Activated naive CD4-positive, alpha-beta T cell (primary cell): ENCODE measurements at places on chromosomes 12 and 14.

DNA sequence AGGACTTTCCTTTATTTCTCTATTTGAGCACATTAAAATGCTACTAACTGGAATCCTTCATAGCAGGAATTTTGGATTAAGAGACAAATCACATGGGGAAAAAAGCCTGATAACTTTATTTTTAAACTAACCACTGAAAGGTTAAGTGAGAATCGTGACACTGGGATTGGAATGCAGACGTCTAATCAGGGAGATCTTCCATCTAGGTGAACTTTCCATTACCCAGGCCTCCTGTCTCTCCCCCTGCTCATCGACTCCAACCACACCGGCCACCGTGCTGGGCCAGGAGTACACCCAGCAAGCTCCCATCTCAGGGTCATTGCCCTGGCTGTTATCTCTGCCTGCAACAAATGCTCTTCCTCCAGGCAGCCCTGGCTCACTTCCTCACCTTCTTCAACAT is 19.0 kb downstream of the PTGER2 start:
- DNase-seq, result no peak

DNA sequence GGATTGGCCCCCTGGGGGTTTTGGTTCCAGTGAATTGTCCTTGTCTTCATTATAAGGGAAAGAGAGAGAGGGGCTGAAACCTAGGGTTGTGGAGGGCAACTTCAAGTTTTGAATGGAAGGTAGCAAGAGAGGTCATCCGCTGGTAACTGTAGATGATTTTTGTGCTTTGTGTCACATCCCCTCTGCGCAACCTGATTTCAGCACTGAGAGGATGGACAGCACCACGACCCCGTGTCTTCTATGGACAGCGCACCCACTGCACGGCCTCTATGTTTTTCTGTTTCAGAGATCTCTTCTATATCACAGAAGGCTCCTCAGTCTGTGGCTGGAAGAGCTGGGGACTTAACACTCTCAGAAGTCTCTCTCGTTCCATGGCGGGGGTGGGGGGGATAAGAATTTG is 127.0 kb upstream of the RPH3A start:
- DNase-seq, result no peak

- DNase-seq, result no peak
Measured at GRCh38 chr12:132196038-132196872, 52.0 kb downstream of the NOC4L start.

DNA sequence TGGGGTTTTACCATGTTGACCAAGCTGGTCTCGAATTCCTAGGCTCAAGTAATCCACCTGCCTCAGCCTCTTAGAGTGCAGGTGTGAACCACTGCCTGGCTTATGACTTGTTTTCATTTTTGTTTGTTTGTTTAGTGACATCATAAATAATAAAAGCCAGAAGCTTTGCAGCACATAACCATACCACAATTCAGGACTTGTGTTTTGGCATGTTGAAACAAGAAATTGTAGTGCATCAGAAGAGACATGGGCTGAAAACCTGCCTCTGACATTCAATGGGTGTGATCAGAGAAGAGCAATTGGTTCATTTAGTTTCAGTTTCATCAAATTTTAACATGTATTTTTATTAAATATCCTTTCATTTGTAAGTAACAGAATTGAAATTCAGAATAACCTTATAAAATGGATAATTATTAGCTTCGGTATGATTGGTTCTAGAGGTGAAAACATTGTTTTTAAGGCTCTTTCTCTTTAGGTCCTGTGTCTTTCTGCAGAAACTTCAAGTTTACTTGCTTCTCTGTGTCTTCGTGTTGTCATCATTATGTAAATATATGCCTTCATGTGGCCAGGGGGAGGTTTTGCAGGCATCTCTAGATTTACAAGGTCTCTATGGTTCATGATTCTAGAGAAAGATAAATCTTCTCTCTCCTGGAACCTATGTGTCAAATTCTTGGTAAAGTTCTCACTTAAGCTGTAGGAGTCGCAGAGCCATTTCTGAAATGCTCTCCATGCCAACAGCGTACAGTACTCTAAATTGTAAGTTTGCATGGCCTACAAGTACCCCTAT is 312.0 kb downstream of the KCNC2 start:
- DNase-seq, result no peak

- no peak for DNase-seq
Measured at GRCh38 chr14:81509838-81510452, 23.7 kb downstream of the SEL1L start.

- no peak for DNase-seq
Measured at GRCh38 chr14:23544511-23545447, 6.8 kb downstream of the ZFHX2 start.

DNA sequence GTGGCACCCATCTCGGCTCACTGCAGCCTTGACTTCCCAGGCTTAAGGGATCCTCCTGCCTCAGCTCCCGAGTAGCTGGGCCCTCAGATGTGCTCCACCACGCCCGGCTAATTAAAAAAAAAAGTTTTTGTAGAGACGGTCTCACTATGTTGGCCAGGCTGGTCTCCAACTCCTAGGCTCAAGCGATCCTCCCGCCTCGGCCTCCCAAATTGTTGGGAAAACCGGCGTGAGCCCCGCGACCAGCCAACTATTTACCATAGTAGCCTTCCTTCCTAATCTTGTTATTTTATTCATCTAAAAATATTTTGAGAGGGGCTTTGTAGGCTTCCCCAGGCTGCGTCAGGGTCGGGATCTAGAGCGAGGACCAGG is 25.4 kb upstream of the YY1 start:
- no peak for DNase-seq

DNA sequence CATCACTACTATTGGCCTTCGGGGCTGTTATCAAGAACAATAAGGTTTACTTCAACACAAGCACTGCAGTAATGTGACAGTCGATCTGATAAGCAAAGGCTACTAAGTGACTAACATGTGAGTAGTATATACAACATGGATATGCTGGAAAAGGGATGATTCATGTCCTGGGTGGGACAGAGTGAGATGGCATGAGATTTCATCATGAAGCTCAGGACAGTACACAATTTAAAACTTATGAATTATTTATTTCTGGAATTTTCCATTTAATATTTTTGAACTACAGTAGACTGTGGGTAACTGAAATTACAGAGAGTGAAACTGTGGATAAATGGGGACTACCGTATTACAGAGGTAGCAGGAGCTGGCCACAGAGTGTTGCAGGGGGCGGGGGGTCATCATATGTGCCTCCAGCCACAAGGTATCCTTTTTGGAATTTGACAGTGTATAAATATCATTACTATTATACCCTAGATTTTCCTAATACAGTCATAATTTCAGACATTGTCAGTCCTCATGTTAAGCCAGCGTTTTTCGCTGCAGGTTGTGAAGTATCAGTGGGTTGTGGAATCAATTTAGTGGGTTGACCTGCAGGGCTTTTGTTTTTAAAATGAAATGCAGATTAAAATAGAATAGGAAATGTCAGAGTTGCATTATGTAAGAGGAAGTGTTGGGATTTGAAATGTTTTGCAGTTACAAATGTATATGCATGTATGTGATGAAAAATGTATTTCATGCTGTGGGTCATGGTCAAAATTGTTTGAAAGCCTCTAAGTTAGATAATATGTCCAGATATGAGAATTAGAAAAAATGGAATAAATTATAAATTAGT is 148.0 kb upstream of the NUDT4 start:
- DNase-seq, result no peak

GRCh38 chr12:98208816-98209215 is 306.6 kb upstream of the TMPO start:
- DNase-seq, result no peak

DNA sequence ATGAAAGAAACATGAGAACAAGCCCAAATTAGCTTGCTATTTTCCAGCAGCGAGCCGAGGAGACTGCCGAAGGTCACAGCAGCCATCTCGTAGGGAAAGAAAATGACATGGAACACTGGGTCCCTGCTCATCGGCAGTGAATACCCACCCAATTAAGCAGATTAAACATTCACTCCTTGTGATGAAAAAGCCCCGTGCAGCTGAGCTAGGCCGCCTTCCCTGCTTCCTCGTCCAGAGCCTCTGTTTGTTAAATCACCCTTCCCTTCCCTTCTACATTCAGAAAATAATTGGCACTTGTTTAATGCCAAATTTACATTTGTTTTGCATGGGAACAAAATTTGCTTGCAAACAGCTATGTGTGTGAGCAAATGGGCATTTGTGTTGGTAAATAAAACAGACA is 342.5 kb downstream of the RMST start:
- no peak for DNase-seq

GRCh38 chr12:100221523-100221922 is 20.9 kb downstream of the ACTR6 start:
- DNase-seq, result no peak

DNA sequence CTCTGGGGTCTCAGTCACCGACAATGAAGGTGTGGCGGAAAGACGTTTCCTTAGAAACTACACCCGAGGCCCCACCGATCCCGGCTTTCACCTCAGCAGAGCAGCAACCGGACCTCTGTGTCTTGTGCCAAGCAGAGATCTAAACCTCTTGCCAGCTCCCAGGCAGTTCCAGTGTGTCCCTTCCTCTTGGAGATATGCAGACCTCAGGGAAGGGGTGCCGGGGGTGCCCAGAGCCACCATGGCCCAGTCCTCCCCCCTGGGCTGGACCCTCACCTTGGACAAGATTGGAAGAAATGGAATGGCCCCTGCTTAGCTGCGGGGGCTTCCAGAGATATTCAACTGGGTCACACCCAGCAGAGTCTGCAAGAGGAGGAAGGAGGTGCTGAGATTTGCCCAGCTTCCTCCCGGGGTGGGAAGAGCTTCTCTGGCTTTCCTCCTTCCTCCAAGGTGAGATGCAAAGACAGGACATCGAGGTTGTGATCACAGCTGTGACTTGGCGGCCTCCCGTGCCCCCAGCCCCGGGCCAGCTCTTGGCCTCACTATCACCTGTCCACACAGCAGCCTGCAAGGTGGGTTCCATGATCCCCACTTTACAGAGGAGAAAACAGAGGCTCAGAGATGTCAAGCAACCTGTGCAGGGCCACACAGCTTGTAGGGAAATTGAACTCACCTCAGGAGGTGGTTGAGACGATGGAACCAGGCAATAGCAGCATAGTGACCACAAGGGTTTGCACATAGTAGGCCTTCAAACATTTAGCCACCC is 281.7 kb upstream of the RTL1 start:
- DNase-seq, result no peak

- DNase-seq, result no peak
Measured at GRCh38 chr14:61566537-61567225, 128.6 kb upstream of the HIF1A start.

DNA sequence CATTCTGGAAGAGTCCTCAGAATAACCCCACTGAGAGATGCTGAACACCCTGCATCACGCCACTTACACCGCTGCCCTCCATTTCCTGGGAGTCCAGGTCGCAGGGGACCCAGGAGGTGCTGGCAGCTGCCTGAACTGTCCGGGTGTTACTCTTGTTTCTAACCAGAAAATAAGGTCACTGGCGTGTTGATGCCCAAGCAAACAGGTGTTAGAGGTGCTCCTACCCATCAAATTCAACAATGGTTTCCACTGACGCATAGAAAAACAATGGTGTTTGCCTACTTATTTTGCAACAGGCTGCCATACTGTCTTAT is 23.8 kb downstream of the PITPNM2 start:
- no peak for DNase-seq
